ENCODE measurements at places on chromosomes 12 and 14.

- DNase-seq = no peak
Measured at GRCh38 chr14:103574104-103574503, 11.3 kb downstream of the COA8 start.

DNA sequence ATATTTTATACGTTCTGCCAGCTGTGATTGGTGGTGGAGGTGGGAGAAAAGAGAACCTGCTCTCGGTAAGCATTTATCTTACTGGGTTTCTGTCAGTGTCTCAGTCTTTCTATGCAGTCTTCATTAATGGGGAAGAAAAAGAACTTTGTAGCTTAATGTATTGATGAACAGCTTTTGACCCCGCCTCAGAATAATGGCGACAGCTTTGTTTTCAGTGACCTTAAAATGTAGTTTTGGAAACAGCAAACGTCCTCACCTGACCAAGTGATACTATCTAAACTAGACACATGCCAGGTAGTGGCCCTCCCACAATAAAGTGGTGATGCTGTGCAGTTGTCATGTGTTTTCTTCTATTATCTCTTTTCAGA lies 1.4 kb downstream of the DACT1 start:
- DNase-seq = no peak

GRCh38 chr14:24100197-24100981 lies 6.3 kb downstream of the PCK2 start:
- no peak for DNase-seq

- DNase-seq = no peak
Measured at GRCh38 chr12:16258963-16259362, 18.5 kb downstream of the SLC15A5 start.

DNA sequence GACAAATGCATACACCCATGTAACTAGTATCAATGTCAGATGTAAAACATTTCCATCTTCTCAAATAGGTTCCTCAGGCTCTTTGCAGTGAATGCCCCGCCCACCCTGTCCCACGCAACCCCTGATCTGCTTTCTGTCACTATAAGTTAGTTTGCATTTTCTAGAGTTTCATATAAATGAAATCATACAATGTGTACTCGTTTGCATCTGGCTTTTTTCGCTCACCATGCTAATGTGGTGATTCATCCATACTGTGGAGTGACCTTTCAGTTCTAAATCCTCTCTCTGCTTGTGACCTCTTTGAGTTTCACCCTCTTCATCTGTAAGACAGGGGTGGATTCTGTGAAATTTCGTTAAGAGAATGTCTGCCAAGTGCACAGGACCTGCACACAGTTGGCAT lies 30.6 kb upstream of the MSI1 start:
- DNase-seq = peak; percentile 48

- no peak for DNase-seq
Measured at GRCh38 chr14:74754157-74754556, 9.0 kb upstream of the YLPM1 start.

DNA sequence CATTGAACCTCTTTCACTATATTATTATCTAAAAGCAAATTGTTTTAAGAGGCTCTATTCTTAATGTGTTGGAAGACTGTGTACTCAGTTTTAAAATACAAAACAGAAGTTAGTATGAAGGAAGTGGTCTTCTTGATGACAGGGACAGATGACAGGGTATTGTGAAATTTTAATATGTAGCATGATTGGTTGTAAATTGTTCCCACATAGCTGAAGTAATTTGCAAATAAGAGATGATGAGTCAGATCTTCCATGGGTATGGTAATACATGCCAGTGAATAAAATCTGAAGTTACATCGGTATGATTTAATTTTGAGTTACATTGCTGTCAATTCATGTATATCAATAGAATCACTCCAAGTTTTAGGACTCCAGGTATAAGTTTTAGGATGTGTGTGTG lies 454.8 kb downstream of the AEBP2 start:
- DNase-seq = no peak

GRCh38 chr14:94486883-94487282 lies 10.9 kb upstream of the SERPINA9 start:
- DNase-seq = no peak

DNA sequence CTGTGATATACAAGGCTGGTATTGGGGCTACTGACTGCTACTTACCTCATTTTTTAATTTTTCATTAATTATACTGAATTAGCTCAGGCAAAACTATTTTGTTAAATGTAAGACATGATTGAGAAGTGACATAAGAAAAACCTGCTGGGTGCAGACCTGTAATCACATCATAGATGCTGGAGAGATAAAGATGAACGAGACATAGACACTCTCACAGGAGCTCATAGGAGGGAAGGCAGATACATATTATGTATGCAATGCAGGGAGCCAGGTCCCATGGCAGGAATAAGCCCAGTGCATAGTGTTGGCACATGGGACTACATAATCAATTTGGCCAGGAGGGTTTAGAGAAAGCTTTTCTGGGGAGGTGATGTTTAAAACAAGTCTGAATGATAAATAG lies 74.9 kb downstream of the PRKCH start:
- DNase-seq = no peak

GRCh38 chr14:26067786-26068459 lies 529.9 kb downstream of the NOVA1 start:
- no peak for DNase-seq

DNA sequence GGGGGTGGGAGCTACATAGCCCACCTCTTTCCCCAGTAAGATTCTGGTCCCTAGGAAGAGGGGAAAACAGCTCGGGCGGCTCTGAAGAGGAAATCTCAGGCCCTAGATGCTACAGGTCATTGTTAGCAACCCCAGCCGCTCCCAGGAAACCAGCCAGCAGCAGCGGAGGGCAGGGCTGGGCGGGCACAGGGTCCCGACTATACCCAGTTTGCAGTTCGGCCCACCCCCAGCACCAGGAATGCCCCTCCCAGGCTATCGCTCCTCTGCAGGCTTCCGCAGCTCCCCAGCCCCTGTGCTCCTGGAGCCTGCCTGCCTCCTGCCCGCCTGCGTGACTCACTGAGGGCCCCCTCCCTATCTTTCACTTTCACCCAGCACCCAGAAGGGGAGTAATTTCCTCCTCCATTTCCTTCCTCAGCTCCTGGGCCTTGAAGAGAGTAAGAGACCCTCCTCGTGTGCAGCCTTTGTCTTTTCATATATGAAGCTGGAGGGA lies 27.2 kb upstream of the PNMA1 start:
- no peak for DNase-seq

DNA sequence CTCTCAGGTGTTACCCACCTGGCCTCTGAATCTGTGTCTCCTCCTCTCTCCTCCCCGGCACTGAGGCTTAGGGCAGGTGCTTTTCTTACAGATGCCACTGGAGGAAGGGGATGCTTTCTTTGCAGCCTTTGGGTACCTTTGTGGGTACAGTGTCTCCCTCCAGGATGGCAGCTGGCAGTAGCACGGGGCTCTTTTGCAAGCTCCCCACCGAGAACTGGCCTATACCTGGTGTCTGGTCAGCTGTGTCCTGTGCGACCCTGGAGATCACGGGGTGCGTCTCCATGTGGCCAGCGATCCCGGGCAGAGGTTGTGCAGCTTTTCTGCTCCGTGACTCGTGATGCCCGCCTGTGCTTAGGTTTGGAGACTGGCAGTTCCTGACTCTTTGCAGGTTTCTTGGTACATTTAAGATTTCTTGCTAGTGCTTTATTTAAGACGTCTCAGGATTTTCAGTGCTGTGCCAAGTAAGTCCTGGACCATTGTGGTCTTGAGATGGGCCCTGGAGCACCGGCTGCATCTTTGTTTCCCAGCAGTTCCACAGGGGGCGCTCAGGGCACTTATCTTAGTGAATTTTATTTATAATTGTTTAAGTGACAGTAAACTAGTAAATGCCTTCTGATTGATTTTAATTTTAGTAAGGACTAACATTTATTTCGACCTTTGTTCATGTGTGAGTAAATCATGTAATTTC lies 68.9 kb downstream of the DDX51 start:
- DNase-seq = no peak

DNA sequence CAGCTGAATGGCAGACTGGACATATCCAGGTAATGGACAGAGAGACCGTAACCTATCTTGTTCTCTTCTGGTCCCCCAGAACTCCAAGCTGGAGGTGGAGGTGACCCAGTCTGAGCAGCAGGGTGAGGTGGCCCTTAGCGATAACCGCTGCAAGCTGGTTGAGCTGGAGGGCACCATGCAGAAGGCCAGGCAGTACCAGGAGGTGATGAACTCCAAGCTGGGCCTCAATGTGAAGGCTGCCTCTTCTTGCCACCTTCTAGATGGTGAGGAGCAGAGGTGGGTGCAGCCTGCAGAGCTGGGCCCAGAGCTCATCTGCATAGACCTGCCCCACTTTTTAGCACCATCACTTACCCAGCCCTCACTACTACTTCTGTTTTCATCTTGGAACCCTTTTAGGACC lies 7.2 kb upstream of the KRT86 start:
- DNase-seq = no peak

- DNase-seq = no peak
Measured at GRCh38 chr14:101371799-101372793, 189.2 kb upstream of the DIO3 start.

GRCh38 chr14:45068396-45068795 lies 15.5 kb upstream of the PRPF39 start:
- DNase-seq = no peak

DNA sequence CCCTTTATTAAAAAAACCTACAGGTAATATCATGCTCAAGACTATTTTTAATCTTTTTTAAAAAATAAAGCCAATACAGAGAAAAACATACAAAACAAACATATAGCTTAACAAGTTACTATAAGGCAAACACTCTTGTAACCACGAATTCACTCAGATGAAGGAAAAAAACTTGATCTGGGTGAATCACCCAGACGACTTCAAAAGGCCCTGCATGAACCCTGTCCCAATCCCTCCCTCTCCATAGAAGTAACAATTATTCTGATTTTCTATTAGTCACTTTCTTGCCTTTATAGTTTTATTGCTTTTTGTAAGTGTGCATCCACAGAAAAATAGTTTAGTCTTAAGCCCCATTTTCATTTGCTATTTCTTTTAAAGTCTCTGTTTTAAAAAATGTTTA lies 72.6 kb downstream of the LRP6 start:
- no peak for DNase-seq

GRCh38 chr14:25042362-25043299 lies 7.3 kb downstream of the STXBP6 start:
- DNase-seq = no peak

- DNase-seq = no peak
Measured at GRCh38 chr12:51199366-51199945, 18.4 kb downstream of the POU6F1 start.

- DNase-seq = no peak
Measured at GRCh38 chr12:112124918-112125249, 476 bp upstream of the TRAFD1 start.

GRCh38 chr14:59688224-59689170 lies 111.9 kb upstream of the CCDC175 start:
- DNase-seq = peak; percentile 44

- no peak for DNase-seq
Measured at GRCh38 chr12:57025196-57025595, 8.9 kb upstream of the TAC3 start.

DNA sequence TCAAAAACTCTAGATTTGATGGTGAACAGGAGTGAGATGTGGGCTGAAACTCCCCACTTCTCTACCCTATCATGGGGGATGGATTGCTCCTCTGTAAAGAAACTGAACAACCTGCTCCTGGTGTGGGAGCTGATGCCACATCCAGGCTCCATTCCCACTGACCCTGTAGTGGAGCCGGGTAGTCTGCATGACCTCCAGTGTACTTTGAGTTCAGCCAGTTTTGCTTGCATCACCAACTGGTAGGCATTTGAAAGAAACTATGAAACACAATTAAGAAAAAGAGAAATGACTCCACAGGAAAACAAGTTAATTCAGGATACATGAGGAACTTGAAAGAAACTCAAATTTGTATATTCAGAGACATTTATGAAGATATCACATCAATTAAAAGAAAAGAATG lies 27.3 kb upstream of the EMP1 start:
- DNase-seq = no peak

DNA sequence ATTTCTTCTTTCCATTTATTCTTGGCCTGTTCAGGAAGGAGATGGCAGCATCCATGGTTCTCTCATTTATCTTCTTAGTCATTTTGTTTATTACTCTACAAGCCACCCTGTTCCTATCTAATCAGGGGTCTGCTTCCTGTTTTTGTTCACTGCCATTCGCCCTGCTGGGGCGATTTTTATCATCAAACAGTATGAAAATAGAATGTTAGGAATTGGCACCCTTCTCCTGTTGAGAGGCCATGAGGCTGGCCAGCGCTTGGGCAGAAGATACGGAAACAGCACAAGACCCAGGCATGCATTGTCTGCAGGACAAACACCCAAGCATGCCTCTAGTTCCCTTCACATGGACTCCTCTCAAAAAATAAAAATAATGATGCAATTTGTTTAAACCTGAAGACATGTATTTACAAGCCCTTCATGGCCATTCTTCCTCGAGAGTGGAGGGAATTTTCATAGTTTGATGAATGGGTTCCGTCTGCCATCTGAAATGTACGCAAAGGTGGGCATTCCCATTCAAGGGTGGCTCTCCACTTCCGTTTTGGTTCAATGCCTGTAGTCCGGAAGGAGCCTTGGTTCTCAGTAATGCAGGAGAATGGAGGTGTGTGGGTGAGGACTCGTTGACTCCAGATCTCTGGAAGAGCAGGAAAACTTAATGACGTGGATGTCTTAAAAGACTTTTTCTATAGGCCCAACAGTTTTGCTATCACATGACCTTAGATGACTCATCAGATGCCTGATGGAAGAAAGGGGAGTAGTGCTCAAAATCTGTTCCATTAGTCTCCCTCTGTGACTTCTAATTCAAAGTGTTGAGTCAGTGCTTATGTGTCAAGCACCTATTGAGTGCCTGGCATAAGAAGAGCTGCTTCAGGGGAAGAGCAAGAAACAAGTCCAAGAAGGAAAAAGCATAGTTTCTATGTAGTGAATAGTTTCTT lies 252.4 kb upstream of the TBX3 start:
- no peak for DNase-seq

DNA sequence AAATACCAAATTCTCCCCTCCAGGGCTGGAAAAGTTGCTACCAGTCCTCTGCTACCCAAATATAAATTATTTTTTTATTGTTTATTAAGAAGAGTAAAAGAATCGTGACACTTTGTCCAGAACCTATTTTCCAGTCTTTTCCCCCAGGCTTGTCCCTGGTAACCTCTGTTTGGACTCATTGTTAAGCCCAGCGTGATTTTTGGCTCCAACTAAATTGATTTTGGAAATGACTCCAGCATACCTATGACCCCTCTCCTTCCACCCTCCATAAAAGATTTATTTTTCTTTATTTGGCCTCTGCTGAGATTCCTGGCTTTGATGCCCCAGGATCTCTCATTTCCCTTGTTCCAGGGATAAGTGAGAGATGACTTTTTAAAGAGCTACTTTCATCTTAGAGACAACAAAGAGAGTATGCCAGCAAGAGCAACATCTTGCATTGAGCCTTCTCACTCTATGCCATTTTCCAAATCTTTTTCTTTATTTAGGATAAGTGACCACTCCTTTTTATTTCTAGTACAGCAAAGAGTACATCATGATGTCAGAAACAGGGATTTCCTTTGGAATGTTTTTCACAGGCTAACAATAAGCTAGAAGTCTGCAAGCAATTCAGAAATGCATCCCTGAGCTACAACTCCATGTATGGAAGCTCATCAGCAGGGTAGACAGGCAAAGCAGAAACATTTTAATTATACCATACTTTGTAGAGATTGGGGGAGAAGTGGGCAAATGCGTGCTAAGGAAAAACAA lies 75.8 kb downstream of the DAD1 start:
- DNase-seq = no peak

Measured in non-pigmented ciliary epithelial cell (primary cell).